Fibroblast of skin of scalp (primary cell): ENCODE measurements at places on chromosomes 12 and 14.

DNA sequence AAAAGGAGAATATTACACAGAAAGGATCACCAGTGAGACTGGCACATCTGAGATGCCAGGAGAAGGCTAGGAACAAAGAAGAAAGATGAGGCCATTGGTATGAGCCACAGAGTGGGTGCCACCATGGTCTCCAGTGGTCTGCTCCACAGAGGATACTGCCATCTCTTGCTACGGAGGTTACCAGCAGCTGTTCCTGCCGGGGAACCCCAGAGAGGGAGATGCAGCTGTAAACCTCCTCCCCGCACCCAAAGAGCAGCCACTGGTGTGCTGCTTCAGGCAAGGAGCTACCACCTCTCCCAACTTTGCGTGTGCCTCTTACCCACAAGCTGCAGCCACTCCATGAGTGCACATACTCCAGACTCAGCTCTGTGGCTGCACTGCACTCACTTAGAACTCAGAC, 201.5 kb upstream of the RTL1 start:
- no peak for DNase-seq

DNA sequence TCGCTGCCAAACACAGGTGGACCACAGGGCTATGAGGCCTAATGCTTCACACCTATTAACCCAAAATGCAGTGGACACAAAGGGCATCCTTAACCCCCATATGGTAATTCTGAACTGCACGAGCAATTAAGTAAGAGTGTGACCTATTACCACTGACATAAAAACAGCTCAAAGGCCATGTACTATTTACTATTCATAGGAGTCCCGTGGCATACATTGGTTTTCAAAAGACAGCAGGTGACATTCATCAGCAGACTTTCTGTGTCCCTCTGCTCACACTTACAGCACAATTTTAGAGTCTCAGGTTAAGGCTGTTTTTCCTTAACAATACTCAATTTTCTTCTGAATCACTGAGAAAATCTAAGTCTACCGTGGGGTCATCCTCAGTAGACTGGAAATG, 23.1 kb upstream of the TMCC3 start:
- no peak for DNase-seq

DNA sequence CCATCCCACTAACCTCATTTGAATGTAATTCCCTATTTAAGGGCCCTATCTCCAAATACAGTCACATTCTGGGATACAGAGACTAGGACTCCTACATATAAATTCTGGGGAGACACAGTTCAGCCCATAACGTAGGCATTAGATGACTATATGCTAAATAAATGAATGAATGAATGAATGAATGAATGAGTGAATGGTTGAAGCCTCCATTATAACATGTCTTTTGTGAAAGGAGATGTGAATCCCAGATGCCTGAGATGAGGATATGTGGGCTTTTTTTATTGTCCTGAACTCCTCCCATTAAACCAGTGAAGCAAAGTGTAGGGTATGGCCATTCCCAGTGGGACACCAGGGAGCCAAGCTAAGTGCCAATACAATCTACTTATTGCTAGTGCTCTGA, 20.5 kb upstream of the TMEM233 start:
- no peak for DNase-seq

DNA sequence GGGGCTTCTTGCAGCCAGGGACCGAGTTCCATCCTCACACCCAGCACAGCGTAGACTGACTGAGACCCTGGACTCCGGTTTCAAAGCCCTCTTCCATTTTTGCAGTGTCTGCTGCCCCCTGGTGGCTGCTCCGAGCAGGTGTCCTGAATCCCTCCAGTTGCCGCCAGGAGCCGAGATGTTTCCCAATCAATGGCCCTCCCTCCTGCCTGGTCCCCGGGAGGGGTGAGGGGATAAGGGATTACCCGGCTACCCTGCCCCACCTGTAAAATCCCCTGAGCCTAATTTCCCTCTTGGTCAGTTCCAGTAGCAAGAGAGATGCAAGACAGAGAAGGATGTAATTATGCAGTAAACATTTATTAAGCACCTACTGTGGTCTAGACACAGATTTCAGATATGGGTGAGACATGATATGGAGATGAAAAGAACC, 55.0 kb downstream of the PHETA1 start:
- peak; percentile 66 for DNase-seq

DNA sequence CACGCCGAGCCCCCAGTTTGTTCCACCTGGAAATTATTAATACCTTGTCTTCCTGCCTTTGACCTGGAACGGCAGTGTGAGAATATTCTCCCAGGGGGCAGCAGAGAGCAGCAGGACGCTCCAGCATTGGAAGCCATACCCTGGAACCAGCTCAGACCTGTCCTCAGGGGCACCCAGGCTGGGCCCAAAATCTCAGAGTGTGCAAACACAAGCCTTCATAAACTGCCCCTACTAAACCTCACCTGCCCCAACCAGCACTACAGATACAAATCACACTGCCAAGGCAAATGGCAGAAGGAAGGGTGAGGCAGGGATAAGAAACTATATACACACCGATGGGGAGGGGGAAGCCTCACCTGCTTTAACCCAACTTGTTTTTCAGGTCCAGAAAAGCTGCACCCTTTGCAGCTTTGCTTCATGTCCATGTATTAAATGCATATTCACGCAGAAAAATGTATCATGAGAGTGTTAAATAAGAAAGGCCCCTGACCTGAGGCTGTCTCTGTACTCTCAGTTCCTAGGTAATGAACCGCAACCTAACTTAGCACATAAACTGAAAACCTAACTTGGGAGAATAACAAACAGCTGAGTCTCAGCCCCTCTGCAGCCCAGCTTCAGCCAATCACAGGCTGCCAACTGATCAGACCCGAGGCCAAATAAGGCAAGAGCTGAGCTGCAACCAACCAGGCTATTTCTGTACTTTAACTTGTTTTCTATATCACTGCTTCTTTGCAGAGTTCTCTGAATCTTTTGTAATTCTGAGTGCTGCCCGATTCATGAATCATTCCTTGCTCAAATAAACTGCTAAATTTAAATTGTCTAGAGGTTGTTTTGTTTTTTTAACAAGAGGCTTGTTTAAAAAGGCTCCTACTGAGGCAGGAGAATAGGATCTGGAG, 130.1 kb downstream of the SPTSSA start:
- peak; percentile 52 for DNase-seq
